Right lung (tissue), 10 donors: ENCODE measurements at places on chromosomes 1 and 21. TPM values are rescaled to one million over a fixed set of nuclear protein-coding genes. Genes with fewer than 3 reads are reported as not detected.

Gene ACTA1
- 1.1 TPM for polyA plus RNA-seq

- DNase-seq: no peak
These were observed 7.4 kb upstream of the DDOST start for GRCh38 chr1:20668581-20668980.

DNA sequence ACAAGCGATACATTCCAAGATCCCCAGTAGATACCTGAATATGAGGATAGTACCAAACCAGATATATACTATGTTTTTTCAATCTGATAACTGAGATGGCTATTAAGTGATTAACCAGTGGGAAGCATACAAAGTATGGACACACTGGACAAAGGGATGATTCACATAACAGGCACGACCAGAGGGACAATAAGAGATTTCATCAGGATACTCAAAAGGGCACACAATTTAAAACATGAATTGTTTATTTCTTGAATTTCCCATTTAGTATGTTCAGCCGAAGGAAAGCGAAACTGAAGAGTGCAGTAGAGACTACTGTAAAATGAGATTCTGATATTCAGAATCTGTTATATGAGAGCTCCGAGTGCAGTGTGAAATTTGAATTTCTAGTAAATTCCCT, 10.6 kb downstream of the ZZZ3 start:
- DNase-seq: no peak

GRCh38 chr1:87329051-87329525, 408 bp downstream of the LMO4 start:
- peak; percentile 51 for DNase-seq

DNA sequence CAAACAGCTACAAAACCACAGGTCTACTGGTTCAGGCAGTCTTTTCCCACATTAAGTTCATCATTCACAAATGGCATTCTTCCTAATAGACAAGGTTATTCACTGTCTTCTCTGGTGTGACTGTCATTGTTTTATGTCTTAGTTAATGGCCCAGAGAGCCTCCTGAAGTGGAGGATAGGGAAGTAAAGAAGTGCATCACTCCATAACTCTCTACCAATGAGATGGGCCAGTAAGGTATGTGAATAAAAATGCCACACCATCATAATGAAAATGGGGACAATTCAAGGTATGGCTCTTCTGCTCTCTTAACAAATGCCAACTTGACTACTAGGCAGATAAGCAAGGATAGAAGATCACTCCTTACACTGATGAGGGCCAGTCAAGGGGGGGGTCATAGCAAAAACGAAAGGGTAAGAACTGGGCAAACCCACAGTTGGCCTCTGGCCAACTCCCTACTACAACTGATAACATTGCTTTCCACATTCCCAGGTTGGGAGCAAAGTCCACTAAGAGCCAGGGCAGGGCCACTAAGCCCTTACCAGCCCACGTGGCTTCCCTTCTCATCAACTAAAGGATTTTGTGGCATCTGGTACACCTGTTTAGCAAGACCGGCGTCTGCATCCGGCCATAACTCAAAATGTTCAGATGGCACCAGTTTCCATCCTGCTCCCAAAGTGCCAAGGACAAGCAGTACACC, 10.0 kb downstream of the PABPC4 start:
- no peak for DNase-seq

DNA sequence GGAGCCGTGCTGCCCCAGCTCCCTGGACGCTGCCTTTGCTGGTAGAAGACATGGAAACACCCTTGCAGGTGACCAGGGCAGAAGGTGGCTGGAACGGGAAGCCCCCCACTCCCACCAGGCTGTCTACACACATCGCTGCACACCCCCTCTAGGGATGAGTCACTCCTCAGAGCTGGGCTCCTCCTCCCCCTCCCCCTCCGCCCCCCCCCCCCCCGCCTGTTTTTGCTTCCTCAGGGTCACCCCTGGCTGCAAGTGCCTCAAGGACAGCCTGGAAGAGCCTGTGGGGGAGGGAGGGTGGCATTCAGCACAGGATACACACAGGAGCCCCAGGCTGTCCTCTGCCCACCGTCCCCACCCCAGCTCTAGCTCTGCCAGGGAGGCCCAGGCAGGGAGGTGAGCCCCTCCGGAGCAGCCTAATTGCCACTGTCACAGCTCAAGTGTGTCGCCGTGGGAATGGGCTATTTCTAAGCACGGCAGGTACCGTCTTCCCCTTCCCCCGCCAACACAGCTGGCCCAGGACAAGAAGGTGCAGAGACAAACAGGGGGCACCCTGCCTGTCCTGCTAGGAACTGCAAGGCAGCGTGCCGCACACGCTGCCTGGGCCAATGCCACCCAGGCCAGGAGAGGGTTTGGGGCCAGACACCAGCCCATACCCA, 2.5 kb downstream of the FNDC10 start:
- DNase-seq: no peak

- no peak for DNase-seq
These were observed 26.7 kb upstream of the DIP2A start for GRCh38 chr21:46431884-46432488.

- DNase-seq: peak; percentile 3
These were observed 64.9 kb upstream of the BARHL2 start for GRCh38 chr1:90782046-90782445.

DNA sequence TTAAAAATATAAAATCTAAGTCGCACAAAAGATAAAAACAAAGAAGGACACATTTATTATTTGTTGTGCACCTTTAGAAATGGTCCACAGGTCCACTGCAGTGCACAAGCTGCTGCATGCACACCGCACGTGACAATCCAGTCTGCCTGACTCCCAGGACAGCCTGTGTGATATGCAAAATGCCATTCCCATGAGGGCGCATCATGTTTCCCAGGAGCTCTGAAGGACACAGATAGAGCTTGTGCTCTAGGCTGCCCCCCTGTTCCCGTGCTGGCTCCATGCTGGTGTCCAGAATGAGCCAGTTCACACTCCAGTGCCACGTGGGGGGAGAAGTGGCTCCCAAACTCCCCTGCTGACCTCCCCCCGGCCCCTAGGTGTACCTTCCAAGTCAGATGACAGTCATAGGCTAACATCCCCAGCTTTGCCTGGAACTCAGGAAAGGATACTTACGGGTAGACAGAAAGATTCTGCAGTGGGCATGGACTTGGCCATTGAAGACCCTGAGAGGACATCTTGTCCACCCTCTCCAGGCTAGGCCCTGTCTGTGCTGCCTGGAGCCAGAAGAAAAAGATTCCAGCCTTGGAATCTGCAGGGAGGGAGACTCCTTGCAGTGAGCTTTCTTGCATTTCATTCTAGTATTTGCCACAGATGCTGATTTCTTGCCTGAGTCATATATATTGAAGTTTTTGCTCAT, 26.3 kb downstream of the RAB7B start:
- DNase-seq: no peak

Gene CSRP1
- 352 TPM for polyA plus RNA-seq

DNA sequence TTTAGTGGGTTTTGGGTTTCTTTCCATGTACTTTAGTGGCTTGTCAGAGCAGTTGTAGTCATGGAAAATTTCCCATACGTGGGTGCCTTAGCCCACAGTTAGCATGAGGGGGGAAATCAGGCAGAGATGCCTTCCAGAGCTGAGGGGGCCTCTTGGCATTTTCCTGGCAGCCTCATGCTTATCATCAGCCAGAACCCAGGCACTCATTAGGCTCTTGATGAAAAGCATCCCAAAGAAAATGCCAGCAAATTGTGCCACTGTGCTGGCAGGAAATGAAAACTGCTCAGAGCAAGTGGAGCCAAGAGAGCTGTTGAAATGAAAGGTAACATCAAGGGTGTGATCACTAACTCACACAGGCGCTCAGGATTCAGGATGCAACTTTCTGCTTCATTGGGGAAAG, 128.0 kb downstream of the TNNI3K start:
- no peak for DNase-seq
